Osteocyte (in vitro differentiated cells): ENCODE measurements at places on chromosomes 3 and 15. TPM values are rescaled to one million over a fixed set of nuclear protein-coding genes. Genes with fewer than 3 reads are reported as not detected.

DNA sequence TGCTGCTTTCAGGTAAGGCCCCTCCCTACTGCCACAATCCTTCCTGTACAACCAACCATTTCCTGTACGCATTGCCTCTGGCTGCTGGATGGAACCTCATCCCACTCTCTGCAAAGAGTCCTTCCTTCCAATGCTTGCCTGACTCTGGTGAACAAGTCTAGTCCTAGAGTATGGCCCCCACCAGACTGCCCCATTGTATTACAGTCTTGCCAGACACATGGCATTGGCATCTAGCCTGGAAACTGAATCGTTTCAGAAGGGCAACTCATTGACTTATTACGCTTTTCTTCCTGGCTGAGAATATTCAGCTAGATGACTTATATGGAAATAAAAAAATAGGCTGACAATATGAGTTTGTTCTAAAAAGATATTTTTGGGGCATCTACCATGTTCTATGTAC, 170.3 kb downstream of the SUCLG2 start:
- no peaks in the 10 kb centered on the region for H3K27me3 ChIP-seq
- H3K36me3 ChIP-seq = peaks cover 12% of the 10 kb centered on the region
- no peak overlapping the region for H3K27ac ChIP-seq
- no peak for DNase-seq
- H3K4me3 ChIP-seq = no peak overlapping the region
- H3K4me1 ChIP-seq = peaks cover 20% of the 10 kb centered on the region

Gene TMEM207
- not detected in 2 replicates for total RNA-seq

Gene STIMATE
- 22.9 and 25.3 TPM in 2 replicates for total RNA-seq

DNA sequence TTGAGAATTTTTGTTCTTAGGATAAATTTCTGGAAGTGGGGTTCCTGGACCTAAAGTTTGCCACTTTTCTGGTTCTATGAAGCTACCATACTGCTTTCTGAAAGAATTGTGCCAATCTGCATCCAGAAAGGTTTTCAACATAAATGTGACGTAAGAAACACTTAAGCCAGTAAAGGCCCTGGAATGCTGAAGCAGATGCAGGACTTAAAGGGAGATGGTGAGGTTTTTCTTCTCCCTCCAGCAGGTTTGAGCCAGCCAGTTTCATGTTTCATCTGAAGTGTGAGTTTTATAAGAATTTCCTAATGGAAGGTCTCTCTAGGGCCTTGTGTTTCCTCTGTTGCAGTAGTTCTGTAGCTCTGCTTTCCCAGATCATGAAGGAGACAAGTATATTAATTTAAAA, 33.1 kb downstream of the ZNF592 start:
- no peaks in the 10 kb centered on the region for H3K27me3 ChIP-seq
- H3K36me3 ChIP-seq = peaks cover 34% of the 10 kb centered on the region
- no peak overlapping the region for H3K27ac ChIP-seq
- DNase-seq = no peak

DNA sequence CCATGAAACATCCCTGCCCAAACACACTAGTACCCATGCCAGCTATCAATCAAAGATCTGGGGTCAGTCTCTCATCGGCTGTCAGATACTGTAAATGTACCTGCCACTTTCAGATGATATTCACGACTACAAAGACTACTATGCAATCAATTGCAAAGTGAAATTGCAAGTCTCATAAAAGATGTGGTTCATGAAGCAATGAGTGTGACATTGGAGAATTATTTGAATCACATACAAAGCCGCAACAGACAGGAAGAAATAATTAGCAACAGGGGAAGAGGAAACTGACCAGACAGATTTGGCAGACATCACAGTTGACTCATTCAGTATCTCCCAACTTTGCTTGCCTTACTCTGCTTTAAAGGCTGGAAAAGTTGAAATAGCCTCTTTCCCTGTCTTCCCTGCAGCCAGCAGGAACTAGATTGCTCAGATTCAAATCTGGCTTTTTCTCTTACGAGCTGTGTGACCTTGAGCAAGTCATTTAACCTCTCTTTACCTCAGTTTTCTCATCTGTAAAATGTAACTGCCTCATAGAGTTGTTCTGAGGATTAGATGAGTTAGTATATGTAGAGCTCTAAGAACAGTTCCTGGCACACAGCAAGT, 95.7 kb upstream of the C3orf80 start:
- H3K27me3 ChIP-seq = no peaks in the 10 kb centered on the region
- H3K4me3 ChIP-seq = no peak overlapping the region
- DNase-seq = no peak

DNA sequence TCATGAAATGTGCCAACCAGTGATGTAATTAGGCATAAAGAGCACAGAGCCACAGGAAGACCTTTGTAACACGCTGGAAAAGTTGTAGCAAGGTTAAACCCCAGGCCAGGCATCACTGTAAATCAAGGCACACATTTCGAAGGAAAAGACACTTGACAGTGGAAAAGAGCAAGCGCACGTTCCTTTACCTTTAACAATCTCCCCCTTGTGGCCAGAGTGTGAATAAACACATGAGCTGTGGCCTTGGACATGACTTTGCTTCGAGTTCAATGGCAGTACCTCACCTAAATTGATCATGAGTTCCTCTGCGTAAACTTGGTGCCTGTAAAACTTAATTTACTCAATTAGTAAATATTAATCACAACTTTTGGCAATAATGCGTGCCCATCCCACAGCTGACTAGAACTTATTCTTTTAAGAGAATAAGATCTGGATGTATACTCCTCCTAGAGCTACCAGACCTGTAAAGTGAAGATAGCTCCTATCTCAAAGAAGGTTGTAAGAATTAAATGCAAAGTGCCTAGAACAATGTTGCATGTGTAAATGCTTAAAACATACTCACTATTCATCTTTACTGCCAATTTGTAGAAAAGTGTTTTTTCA, 757.0 kb upstream of the NECTIN3 start:
- H3K27ac ChIP-seq = no peak overlapping the region
- H3K36me3 ChIP-seq = no peaks in the 10 kb centered on the region
- no peak for DNase-seq
- no peak overlapping the region for H3K4me3 ChIP-seq

Gene C3orf62
- total RNA-seq = 8.4 and 9.4 TPM in 2 replicates

DNA sequence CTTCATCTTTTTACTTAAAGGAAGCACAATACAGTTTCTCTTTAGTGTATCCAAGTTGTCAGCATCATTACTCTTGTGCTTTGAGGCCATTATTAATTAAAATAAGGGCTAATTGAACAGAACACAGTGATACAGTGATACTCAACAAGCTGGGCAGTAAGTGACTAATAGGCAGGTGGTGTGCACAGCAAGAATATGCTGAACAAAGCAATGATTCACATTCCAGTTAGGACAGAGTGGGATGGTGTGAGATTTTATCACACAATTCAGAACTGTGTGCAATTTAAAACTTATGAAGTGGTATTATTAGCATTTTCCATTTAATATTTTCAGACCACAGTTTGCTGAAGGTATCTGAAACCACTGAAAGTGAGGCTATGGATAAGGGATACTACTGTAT, 116.9 kb downstream of the PLOD2 start:
- H3K4me3 ChIP-seq = no peak overlapping the region
- H3K4me1 ChIP-seq = no peaks in the 10 kb centered on the region
- H3K27me3 ChIP-seq = no peaks in the 10 kb centered on the region
- no peaks in the 10 kb centered on the region for H3K36me3 ChIP-seq
- DNase-seq = no peak
- H3K27ac ChIP-seq = no peak overlapping the region

DNA sequence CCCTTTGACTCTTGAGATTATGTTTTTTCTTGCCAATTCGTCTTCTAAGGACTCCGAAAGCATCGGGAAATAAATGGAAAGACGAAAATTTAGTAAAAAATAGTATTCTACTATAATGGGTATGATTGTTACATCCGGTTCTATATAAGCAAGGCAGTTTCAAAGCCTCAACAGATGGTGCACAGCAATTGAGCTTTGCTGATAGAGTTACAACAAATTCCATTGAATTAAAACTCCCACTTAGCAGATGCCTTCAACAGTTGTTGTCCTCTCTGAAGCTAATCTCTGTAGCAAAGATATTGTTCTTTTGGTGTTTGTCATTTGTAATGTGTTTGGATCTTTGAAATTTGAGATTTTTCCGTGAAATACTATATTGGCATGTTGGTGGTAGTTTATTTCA, 16.1 kb upstream of the GHSR start:
- no peak overlapping the region for H3K4me3 ChIP-seq
- peaks cover 3% of the 10 kb centered on the region for H3K4me1 ChIP-seq
- H3K36me3 ChIP-seq = no peaks in the 10 kb centered on the region
- DNase-seq = no peak
- H3K27ac ChIP-seq = no peak overlapping the region
